ENCODE measurements at places on chromosomes 7 and 10. TPM values are rescaled to one million over a fixed set of nuclear protein-coding genes. Genes with fewer than 3 reads are reported as not detected.

Gene UTF1
- total RNA-seq = not detected

Gene RGR
- total RNA-seq = not detected

Gene IL15RA
- 2.3 TPM for total RNA-seq

Gene NPFFR1
- 0.02 TPM for total RNA-seq

Gene HOXA5
- total RNA-seq = 4.8 TPM

Gene MACC1
- total RNA-seq = not detected

Gene KRIT1
- 29.3 TPM for total RNA-seq

Gene CLDN12
- 37.5 TPM for total RNA-seq

Data from A549 treated with dexamethasone at 1 μM for 4 hours (cell line).